NCI-H510A treated with DMSO at 0.1 percent for 48 hours (cell line): ENCODE measurements at places on chromosomes 12 and 14.
A peak's percentile ranks its signal among the peaks of the same experiment; 100 is the strongest.

DNA sequence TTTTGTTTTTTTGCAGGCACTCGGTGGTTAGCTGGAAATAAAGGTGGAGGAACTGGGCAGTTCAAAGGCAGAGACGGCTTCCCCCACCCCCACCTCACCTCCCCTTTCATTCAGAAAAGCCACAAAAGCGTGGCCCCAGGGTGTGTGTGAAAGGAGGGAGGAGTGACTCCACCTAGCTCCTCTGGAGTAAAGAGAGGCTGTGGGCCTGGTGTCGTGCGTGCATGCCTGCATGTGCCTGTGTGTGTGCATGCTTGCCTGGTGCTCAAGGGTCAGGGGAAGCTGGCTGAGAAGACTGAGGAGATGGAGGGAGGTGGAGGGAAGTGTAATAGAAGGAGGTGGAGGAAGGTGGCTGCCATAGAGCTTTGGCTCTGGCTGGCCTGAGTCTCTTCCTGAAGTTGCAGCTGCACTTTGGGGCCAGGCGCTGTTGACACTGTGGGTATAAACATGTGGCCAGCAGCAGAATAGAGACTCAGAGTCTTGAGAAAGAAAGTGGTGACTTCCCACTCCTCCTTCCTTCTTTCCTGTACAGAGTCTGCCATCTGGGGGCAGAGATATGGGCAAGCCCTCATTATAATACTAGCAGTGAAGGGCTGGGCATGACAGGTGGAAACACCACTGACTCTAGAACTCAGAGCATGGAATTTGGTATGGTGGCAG, 36.9 kb upstream of the SINHCAF start:
- DNase-seq: peak; percentile 14

DNA sequence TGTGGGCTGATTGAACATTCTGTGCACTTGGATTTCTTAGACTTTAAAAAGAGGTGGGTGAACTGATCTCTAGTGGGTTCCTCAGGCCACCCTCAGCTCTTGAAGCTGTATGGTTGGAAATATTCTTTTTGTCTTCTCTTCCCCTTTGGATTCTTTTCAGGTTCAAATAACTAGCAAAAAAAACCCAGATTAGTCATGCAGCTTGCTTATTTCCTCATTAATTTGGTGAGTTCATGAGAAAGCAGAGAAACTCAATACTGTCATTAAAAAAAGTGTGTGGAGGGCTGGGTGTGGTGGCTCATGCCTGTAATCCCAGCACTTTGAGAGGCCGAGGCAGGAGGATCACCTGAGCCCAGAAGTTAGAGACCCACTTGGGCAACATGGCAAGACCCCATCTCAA, 183.4 kb downstream of the ESR2 start:
- DNase-seq: no peak

GRCh38 chr14:106681161-106681560, 1154.8 kb downstream of the TMEM121 start:
- DNase-seq: no peak

DNA sequence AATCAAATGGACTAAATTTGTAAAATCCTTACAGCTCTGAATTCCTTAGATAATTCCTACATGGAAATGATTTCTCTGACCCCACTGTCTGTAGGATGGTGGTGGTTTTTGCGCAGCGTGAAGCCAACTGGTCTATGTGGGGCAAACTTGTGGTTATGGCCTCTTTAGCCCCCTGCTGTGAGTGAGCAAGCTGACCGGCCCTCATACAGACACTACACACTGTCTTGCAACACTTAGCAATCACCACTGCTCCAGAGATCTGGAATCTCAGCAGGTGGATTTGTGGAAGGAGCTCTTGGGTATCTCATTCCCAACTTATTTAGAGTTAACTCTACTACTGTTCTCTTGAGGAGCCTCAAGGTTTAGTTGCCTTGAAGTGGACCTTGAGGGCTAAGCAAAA, 70.2 kb downstream of the SCN8A start:
- no peak for DNase-seq

- no peak for DNase-seq
Measured at GRCh38 chr12:31205054-31205453, 120.9 kb downstream of the SINHCAF start.

DNA sequence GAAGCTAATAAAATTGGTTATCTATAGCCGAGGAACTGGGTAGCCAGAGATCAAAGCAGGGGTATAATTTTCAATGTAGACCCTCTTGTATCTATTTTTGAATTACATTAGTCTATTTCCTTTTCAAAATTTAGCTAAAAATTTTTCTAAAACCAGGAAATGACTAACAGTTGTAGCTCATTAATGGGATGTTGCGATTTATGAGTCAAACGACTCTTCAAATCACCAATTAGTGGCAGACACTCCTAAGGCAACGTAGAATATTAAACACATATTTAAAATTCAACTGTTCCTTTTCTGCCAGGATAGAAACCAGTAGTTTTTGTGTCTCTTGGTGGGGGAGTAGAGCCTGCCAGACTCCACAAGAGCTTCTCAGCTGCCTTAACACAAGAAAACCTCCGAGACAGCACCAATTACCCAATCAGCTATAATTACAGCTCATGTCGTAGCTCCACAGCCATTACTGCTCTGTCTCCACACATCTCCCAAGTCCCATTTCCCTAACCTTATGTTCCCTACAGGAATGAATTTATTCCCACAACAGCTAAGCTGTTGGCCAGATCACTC, 26.9 kb downstream of the GCN1 start:
- DNase-seq: no peak

- peak; percentile 34 for DNase-seq
Measured at GRCh38 chr12:104677441-104678089, 220.8 kb downstream of the CHST11 start.
